ENCODE measurements at places on chromosomes 3 and 15.

GRCh38 chr3:189714991-189715961 lies 84.1 kb downstream of the TP63 start:
- no peak for DNase-seq

- DNase-seq: no peak
Measured at GRCh38 chr15:88127432-88127790, 129.1 kb downstream of the NTRK3 start.

GRCh38 chr3:168053115-168053514 lies 42.6 kb downstream of the GOLIM4 start:
- DNase-seq: no peak

DNA sequence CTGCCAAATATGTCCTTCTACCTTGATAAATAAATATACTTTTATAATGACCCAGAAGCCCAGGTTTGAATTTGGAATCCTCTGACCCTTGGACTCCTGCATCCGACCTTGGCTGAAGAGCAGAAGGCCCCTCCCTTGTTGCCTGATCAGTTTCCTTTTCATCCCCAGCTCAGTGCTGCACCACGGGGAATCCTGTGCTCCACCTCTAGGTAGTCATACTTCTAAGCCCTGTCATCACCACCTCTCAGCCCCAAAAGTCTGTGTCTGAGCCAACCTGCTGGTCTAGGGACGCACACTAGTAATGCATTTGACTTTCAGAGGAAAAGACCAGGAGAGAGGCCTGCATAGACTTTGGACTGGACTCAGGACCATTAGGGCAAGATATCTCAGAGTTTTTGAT lies 310.6 kb downstream of the NLGN1 start:
- DNase-seq: no peak

DNA sequence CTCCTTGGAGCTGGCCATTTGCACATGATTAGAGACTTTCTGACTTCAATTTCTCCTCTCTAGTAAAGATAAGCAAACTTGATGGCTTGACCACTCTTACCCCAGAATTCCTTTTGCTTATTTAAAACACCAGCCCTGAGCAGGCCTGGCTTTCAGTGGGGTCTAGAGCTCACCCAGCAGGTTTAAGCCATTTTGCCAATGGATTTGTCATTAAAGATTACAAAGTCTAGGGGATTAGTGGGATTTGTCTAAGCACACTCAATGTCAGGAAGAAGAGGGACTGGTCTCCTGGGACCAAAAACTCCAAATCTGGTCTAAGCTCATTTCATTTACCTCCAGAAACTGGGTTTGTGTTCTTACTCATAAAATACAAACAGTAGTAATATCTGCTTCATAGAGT lies 57.3 kb upstream of the SNTN start:
- DNase-seq: no peak

GRCh38 chr15:60399246-60399915 lies 1.6 kb upstream of the ANXA2 start:
- no peak for DNase-seq

DNA sequence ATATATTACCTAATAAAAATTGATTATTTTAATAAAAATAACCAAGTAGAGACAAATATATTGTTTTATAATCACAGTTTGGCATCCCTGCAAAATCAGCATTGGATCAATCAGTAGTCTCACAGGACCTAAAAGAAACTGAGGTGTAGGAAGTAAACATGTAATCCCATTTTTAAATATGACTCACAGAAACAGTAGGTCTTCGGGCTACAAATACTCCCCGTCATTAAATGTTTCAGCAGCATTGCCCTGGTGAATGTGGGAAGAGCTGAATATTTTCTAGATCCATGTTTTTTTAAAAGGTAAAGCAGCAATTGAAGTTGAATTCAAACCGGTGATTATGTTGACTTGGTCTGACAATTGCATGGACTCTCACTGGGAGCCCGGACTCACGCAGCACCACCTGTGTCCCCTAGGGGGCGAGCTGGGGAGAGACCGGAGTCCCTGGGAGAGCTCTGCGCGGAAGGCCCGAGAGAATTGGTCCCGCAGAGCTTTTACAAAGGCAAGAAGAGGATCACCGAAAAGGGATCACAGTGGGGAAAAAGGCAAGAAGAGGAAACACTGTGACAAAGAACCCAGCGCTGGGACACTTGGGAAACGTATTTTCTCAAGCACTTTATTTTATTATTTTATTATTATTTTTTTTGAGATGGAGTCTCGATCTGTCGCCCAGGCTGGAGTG lies 17.2 kb upstream of the USP3 start:
- no peak for DNase-seq

DNA sequence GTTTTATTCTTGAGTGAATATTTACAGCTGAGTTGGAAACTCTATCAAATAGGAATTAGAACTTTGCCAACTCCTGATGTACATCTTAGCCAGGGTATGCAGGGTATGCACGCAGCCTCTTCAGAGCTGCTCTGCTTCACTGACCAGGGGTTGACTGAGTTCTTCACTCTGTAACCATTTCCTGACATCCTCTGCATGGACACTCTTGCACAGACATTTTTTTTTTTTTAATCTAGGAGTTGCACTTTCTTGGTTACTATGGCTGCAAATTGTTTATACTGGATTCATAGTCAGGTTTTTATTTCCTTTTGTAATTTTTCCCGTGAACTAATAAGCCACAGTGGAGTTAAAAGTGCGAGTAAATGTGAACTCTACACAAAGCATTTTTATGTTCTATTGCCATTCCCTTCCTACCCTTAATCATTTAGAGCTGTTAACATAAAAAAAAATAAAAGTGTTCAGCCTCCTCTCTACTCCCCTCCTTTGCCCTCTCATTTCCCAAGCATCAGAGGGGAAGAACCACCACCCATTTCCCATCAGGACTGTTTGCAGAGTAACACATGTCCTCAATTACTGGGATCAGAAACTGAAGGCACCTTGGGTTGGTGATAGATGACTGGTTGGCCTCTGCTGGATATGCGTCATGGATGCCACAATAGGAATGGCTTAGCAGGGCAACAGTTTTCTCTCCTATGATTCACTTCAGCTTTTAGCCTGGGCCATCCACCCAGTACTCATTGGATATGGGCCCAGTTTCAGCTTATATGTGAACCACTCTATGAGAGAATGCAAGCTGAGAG lies 54.0 kb downstream of the DUT start:
- DNase-seq: no peak

- DNase-seq: no peak
Measured at GRCh38 chr3:79005084-79005483, 762.7 kb downstream of the ROBO1 start.

GRCh38 chr15:31207246-31207645 lies 105.7 kb upstream of the TRPM1 start:
- no peak for DNase-seq

DNA sequence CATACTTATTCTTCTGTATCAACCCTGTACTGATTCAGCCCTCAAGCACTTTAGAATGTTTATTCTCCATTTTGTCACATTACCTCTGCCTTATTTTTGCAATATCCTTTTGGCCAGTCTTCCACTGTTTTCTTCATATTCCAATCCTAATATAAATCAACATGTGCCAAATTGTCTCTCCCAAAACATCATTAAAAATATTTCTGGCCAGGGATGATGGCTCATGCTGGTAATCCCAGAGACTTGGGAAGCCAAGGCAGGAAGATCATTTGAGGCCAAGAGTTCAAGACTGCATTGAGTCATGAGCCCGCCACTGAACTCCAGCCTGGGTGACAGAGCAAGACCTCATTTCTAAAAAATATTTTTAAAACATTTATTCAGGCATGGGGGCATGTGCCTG lies 641.4 kb upstream of the CBLB start:
- no peak for DNase-seq
